ENCODE measurements at places on chromosomes 1 and 21.
A peak's percentile ranks its signal among the peaks of the same experiment; 100 is the strongest.

DNA sequence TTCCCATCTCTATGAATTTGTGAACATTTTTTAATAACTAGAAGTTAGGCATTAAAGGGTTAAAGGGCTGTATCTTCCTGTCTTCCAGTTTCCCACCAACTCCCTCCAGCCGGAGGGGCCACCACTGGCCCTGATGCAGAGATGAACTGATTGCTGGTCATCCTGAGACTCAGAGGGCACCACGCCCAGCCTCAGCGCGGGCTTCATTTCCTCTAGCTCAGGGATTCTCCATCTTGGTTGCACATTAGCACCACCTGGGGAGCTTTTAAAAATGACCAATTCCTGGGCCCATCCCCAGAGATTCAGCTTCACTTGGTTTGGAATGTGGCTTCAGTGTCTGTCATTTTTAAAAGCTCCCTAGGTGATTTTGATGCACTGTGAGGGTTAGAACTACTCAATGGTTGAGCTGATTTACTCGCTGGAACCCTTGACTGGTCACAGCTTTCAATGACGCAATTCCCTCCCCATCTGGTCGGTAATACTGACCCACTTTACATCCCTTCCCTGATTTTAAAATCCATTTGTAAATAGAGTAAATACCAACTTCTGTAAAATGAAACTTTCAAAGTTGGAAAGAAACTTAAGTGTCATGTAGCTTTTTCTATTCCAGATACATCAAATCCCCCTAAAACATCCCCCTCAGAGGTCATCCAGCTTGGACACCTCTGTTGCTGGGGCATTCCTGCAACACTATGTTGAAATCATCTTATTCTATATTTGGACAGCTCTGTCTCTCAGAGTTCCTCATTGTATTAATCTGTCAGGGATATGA is 5.1 kb downstream of the NAV1 start:
- DNase-seq: no peak

GRCh38 chr1:92484472-92485380 is 2.0 kb downstream of the GFI1 start:
- DNase-seq: no peak

DNA sequence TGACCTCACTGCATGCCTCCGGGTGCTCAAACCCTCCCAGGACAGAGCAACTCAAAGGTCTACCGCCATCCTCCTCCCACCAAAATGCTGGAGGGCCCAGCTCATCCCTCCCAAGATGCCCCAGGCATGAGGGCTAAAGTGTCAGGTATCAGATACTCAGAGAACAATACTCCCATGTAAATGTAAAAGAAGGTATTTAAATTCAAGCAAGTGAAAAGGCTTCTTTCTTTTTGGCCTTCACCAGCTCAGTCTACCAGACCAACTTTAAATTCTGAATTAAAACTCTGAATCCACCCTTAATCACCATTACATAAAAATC is 3.0 kb downstream of the PARP1 start:
- no peak for DNase-seq

- no peak for DNase-seq
Measured at GRCh38 chr1:26543462-26543861, 13.9 kb downstream of the RPS6KA1 start.

GRCh38 chr1:22158654-22159053 is 15.8 kb upstream of the WNT4 start:
- DNase-seq: no peak

GRCh38 chr1:186626356-186626932 is 53.8 kb downstream of the PTGS2 start:
- no peak for DNase-seq

DNA sequence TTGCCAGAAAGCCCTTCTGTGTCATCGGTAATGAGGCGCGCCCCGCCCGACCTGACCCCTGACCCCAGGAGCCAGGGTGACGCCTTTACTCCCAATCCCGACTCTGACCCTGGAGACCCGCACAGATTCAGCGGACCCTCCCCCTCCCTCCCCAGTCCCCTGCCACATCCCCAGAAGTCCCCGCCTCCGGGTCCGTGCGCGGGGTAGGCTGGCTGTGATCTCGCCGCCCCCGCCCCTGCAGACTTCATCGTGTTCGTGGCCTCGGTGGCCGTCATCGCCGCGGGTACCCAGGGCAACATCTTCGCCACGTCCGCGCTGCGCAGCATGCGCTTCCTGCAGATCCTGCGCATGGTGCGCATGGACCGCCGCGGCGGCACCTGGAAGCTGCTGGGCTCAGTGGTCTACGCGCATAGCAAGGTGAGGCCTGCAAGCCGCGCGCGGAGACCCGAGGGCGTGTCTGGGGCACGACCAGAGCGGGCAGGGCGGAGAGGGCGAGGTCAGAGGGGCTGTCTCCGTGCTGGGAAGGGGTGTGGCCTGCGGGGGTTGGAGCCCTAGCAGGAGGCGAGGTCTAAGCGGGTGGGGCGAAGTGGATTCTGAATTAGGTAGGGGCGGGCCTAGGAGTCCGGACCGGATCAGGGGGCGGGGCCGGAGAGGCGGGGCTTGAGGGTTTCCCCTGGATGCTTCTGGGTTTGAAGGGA is 34.8 kb downstream of the KCNQ4 start:
- no peak for DNase-seq

DNA sequence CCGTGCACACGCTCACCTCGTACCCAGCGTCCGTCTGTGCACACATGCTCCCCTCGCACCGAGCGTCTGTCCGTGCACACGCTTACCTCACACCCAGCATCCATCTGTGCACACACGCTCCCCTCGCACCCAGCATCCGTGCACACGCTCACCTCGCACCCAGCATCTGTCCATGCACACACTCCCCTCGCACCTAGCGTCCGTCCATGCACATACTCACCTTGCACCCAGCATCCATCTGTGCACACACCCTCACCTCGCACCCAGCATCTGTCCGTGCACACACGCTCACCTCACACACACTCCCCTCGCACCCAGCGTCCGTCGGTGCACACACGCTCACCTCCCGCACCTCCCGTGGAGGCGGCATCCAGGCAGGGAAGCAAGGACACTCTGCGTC is 24.4 kb upstream of the COL18A1 start:
- no peak for DNase-seq

DNA sequence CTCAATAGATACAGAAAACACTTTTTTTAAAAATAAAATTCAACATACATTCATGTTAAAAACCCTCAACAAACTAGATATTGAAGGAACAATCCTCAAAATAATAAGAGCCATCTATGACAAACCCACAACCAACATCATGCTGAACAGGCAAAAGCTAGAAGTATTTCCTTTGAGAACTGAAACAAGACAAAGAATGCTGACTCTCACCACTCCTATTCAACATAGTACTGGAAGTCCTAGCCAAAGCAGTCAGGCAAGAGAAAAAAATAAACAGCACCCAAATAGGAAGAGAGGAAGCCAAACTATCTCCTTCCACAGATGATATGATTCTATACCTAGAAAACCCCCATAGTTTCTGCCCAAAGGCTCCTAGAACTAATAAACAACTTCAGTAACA is 46.2 kb upstream of the IVNS1ABP start:
- DNase-seq: no peak

GRCh38 chr1:47593013-47593568 is 155.2 kb downstream of the FOXD2 start:
- no peak for DNase-seq

DNA sequence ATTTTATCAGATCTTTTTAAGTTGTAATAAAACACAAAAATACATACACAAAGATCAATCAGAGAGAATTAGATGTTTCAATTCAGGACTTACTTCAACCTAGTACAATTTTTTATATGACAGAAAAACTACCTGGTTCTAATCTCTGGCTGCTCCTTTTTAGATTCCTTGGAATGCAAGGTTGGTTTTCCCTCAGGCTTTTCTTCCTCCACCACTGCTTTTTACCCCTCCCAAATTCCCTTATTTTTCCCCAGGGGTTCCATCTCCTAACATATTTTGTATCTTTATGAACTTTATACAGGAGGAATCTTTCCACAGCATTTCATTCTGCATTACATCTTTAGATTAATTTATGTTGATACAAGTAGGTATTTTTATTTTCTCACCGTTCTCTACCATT is 33.2 kb downstream of the PIK3R3 start:
- no peak for DNase-seq

DNA sequence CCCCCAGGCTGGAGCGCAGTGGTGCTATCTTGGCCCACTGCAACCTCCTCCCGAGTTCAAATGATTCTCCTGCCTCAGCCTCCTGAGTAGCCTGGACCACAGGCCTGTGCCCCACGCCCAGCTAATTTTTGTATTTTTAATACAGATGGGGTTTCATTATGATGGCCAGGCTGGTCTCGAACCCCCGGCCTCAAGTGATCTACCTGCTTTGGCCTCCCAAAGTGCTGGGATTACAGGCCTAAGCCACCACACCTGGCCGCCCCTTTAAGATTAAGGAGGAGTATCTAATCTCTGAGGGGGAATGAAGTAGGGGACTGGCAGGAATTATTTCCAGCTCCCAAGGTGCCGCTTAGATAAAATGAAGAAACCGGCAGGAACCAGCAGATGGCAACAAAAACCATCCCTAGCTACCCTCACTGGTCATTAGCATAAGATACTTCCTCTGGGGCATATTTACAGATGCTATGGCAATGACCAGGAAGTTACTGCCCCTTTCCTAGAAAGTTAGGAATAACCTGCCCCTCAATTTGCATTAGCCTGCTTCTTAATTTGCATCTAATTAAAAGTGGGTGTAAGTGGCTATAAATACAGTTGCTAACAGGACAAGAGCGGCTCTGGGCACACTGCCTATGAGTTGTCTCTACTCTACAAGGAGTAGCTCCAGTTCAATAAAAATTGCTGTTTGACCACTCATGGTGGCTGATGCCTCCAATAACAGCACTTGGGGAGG is 7.1 kb upstream of the NSUN4 start:
- DNase-seq: peak; percentile 43

GRCh38 chr1:232923739-232924386 is 26.5 kb upstream of the NTPCR start:
- DNase-seq: no peak

- DNase-seq: no peak
Measured at GRCh38 chr1:229952670-229953520, 114.1 kb upstream of the GALNT2 start.

- no peak for DNase-seq
Measured at GRCh38 chr1:17260738-17261137, 11.8 kb downstream of the PADI3 start.

- no peak for DNase-seq
Measured at GRCh38 chr1:6580119-6580592, 362 bp downstream of the ZBTB48 start.

- DNase-seq: no peak
Measured at GRCh38 chr1:227944090-227944930, 3.4 kb downstream of the WNT9A start.

DNA sequence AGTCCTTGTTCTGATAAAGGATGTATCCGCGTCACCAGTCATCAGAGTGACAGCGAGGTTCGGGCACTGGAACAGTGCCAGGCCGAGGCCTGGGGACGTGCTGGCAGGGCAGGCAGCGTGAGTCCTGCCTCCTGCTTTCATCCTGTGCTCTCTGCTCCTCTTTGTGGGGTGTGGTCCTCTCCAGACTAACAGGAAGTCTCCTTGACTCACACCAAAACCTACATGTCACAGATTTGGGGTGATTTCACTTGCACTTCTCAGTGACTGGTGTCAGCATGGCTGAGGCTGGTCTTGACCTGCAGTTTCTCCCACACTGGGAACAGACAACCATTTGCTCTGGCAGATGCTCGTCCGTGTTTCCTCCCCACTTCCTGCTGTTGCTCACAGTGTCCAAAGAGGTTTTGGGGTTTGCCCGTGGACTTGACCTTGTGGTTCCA is 8.8 kb upstream of the NLRP3 start:
- no peak for DNase-seq

DNA sequence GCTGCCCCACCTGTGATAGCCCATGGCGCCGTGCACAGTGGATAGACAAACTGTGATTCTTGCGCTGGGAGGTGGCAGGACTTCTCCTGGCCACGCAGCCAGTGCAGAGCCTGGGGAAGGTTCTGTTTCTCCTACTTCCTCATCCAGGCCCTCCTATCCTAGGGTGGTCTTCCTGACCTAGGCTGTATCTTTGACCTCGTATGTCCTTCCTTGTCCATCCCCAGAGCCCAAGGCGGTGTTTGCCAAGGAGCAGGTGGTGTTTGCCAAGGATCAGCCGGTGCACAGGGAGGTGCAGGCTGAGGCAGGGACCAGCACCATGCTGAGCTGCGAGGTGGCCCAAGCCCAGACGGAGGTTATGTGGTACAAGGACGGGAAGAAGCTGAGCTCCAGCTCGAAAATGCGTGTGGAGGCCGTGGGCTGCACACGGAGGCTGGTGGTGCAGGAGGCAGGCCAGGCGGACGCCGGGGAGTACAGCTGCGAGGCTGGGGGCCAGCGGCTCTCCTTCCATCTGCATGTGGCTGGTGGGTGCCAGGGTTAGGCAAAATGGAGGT is 63.9 kb downstream of the OBSCN start:
- DNase-seq: no peak

DNA sequence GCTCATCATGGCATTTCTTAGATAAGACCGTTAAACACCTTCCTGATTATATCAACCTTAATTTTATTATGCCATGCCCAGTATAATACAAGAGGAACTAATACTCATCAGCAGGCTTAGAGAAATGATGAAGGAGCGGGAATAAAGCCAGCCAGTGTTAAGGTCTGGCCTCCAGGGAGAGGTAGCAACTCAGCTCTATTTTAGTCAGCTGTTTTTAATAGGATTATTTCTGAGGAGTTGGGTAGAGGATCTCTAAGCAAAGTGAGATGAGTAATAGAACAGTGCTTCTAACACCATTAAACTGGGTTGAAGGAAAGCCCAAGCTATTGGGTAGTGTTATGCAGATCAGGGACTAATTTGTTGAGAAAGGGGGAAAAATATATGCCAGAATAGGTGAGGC is 921.5 kb downstream of the TTLL7 start:
- DNase-seq: no peak

DNA sequence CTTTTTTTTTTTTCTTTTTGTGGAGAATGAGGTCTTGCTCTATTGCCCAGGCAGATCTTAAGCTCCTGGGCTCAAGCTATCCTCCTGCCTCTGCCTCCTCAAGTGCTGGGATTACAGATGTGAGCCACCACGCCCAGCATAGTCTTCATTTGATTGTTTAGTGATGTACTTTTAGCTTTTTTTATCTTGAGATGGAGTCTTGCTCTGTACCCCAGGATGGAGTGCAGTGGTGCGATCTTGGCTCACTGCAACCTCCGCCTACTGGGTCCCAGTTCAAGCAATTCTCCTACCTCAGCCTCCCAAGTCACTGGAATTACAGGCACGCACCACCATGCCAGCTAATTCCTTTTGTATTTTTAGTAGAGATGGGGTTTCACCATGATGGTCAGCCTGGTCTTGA is 24.0 kb upstream of the LRRC3 start:
- no peak for DNase-seq

- no peak for DNase-seq
Measured at GRCh38 chr1:43058545-43059360, 100.1 kb upstream of the SLC2A1 start.

- no peak for DNase-seq
Measured at GRCh38 chr21:33481314-33481943, 1.7 kb upstream of the TMEM50B start.

GRCh38 chr1:68196676-68197075 is 35.6 kb downstream of the WLS start:
- no peak for DNase-seq

GRCh38 chr1:85463731-85464496 is 1.0 kb downstream of the DDAH1 start:
- no peak for DNase-seq
